Glutamatergic neuron (in vitro differentiated cells): ENCODE measurements at places on chromosomes 1 and 21. TPM values are rescaled to one million over a fixed set of nuclear protein-coding genes. Genes with fewer than 3 reads are reported as not detected.

- DNase-seq, result no peak
Observed at GRCh38 chr1:116972674-116973030, 28.9 kb upstream of the CD101 start.

The ADGRL4 gene
- not detected for total RNA-seq

DNA sequence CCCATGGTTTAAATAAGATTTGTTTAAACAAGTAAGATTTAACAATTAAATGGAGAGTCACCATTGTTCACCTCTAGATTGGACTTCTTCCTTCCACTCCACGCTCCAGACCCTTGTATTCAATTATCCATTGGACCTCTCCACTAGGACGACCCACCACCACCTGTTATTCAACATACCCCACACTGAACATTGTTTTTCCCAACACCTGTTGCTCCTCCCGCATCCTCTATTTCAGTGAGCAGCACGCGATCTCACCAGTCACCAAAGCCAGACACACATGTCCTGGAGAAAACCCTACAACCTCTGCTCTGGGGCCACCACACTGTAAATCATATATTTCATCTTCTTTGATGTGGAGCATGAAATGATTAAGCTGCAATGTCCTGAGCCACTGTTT, 28.6 kb downstream of the ATP8B2 start:
- DNase-seq, result no peak

DNA sequence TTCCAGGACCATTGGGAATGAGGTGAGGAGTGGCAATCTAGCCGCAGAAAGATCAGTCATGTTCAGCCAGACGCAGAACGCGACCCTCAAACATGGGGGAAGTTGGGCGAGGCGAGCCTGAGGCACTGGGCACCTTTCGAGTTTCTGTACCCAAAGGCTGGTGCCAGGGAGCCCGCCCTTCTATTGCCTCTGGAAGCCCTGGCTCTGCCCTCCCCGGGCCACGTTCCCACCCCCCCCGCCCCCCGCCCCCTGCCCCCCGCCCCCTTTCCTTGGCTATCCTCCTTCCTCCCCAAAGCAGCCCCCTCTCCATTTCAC, 2.2 kb upstream of the ZBTB7B start:
- DNase-seq, result no peak

DNA sequence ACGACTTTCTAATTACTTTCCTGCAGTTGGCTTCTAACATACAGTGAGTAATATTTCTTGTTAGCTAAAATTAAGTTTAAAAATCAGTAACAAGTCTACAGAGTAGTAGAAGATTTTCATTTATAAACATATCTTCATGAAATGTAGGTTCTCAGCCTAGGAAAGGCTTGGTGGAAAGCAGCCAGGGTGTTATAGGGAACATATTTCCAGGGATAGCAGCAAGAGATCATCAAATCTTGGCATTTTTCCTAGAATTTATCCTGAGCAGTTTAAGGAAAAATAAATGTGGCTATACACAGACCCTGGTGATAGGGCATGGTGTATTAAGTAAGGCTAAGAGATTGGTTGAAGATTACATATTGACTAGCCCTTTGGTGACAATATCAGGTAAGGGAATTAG, 203.5 kb upstream of the NEGR1 start:
- DNase-seq, result no peak

DNA sequence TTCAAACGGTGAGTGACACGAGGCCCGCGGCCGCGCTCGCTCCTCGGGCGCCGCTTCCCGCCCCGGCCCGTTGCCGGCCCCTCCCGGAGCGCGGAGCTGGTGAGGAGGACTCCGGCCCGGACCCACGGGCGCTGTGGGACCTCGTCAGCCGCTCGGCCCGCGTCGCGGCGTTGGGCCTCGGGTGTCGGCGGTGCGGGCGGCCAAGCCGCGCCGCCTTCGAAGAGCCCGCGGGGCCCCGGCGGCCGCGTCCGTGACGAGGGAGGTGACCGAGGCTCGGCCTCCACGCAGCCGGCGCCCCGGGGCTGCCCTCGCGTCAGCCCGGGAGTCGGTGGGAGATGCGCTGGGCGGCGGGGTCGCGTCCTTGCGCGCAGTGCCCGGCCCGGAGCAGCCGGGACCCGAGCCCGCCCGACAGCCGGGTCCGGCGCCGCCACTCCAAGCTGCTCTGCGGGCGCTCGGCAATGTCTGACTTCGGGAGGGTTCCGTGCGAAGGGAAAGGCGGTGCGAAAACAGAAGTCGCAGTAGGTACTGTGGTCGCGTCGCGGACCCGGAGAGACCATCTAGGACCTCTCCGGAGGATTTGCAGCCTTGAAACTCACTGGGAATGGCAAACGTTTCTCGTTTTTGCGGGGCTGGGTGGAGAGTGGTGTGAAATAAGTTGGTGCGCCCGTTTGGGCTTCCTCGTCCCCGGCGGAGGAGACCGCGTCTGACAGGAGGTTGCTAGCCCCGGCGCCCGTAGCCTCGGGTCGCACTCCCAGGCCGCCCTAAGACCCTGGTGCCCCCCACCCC, 829 bp downstream of the SPEN start:
- DNase-seq, result peak; percentile 44

- no peak for DNase-seq
Observed at GRCh38 chr1:155076371-155076770, 2.3 kb upstream of the EFNA3 start.

DNA sequence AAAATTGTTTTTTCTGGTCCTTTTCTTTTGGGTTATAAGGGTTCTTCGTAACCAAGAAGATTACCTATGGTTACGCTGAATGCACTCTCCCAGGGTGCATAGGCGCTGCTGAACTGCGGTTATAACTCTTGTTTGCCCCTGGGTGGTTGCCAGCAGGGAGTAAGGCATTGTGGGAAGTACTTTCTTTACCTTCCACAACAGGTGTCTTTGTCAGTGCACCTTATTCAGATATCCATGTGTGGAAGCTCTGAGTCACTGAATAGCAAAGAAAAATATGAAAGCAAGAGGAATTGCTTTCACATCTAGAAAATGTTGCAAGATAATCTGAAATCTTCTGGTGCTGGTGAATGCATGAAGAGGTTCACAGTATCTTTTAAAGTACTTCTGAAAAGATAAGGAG, 124.4 kb upstream of the CACYBP start:
- DNase-seq, result no peak

DNA sequence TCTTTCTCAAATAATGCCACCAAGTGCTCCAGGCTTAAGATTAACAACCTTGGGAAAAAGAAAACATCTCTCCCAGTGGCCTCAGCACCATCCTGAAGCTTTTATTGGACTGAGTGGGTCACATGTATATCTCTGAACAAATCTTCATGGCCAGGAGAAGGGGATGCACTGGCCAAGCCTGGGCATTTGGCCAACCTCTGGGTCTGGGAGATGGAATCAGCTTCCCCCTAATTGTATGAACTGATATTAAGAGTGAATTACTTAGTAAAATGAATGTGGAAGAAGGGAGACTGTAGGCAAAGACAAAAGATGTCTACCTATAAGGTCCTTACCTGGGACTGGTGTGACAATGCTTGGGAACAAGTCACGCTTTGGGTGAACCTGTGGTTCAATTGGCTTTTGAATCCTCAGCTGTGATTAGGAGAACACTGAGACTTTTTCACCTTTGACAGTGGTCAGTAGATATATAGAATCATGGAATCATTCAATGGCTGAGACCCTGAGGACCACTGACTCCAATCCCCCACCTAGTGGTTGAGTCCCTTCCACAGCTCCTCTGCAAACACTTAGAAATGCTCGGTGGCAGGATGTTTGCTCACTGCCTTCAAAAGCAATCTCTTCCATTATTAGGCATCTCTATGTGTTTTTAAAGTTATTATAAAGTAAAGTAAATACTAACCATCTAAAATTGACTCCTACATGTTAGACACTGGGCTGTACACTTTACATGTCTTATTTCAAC, 102.6 kb upstream of the ATP1A1 start:
- DNase-seq, result no peak

The OVAAL gene
- total RNA-seq, result not detected

- DNase-seq, result no peak
Observed at GRCh38 chr1:30187413-30188023, 535.9 kb downstream of the MATN1 start.

- peak; percentile 89 for DNase-seq
Observed at GRCh38 chr1:37811027-37811655, 3.1 kb upstream of the YRDC start.

- peak; percentile 84 for DNase-seq
Observed at GRCh38 chr1:246753670-246754535, 29.7 kb downstream of the SCCPDH start.

The PLCH2 gene
- 61.4 TPM for total RNA-seq

The AK2 gene
- 52.7 TPM for total RNA-seq

The ALPL gene
- total RNA-seq, result 10.0 TPM

The NMNAT2 gene
- 76.4 TPM for total RNA-seq

DNA sequence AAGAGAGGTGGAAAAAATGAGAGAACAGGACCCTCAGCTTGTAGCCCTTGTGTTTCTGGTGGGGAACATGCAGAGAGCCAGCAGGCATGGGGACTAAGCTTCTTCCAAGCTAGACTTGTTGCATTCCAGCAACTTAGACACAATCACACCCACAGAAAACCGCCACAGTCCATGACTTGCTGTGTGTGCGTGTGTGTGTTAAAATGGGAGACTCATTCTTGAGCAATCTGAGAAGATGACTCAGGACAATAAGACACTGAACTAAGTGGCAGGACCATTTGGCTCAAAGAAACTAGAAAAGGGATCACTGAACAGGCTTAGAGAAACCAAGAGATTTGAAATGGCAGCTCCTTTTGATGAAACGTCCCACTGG, 78.0 kb downstream of the HLX start:
- DNase-seq, result no peak

The CELA2A gene
- not detected for total RNA-seq

- no peak for DNase-seq
Observed at GRCh38 chr1:198560161-198560560, 19.7 kb upstream of the ATP6V1G3 start.

DNA sequence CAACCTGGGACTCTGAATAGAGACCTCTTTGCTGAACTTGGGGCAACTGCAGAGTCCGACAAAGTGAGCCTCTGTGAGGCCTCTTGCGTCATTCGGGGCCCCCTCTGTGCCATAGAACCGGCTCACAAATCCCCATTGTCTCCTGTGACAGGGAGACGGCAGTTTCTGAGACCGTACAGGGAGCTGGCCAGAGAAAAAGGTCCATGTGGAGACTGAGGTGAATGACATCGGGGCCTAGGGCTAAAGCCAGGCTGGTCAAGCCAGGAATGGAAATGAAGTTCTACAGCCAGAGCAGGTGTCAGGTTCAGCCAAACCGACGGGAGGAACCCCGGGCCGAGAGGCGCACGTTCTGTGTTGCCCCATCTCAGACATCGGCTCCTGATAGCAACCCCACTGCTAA, 37.1 kb upstream of the TRIM67 start:
- DNase-seq, result no peak

- DNase-seq, result no peak
Observed at GRCh38 chr1:95435611-95436010, 201.6 kb downstream of the RWDD3 start.

DNA sequence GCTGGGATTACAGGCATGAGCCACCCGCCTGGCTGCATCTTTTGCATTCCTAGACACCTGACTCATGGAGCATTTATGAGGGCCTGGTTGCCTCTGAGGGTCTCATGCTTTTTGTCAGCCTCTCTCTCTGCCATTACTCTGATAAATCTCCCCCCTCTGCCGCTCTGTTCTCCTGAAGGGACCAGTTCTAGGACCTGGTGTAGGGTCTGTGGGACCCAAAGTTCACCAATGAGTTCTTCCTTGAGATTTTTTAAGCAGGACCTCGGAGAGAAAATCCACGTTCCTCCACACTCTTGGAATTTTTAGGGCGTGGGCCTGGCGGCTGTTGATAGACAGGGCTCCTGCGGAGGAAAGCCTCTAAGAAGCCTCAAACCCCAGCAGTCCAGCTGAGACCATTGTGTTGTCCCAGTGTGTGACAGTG, 91.9 kb upstream of the ERRFI1 start:
- no peak for DNase-seq

GRCh38 chr1:41444785-41445184, 39.7 kb downstream of the EDN2 start:
- DNase-seq, result no peak

The FMO1 gene
- not detected for total RNA-seq

The SRSF4 gene
- total RNA-seq, result 69.0 TPM

- DNase-seq, result peak; percentile 81
Observed at GRCh38 chr1:227729881-227730629, 5.0 kb downstream of the JMJD4 start.

DNA sequence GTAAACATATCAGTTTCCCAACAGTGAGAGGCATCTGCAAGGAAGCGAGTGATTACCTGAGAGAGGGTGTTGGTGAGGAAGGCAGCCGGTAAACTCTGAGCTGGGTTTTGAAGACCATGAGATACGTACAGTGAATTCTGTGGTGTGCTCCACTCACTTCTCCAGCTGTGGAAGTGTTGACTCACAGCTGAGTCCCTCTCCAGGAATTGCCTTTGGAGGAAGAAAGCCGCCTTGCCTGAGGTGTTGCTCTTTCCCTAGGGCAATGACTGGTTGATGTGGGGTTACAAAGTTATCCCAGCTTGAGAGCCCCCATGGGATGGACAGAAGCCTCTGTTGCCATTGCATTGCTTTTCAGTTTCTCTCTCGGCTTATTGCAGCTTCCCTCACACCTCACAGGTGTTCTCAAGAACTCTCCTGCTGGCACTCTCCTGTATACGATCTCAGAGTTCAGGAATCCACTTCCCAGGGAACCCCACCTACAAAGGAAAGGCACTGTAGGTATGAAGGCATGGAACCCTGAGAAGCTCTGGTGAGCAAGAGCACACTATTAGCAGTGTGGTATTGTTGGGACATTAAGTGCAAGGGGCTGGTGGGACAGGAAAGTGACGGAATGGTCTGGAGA, 10.8 kb downstream of the NHLH1 start:
- DNase-seq, result no peak

The LMX1A gene
- not detected for total RNA-seq

DNA sequence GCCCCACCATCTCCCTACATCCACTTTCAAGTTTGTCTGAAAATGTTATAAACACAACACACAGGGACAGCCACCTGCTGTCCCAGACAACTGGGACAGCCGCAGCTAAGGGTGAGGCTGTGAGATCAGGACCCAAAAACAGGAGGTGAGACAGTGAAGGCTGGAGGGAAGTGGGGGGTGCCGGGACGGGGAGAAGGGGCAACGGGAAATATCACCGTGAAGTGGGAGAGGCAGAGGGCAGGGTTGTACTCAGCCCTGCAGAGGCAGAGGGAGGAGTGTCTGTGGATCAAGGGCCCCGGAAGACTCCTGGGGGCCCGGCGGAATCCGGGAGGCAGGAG, 114.4 kb downstream of the CASZ1 start:
- DNase-seq, result no peak
